ENCODE measurements at places on chromosomes 7 and 10. TPM values are rescaled to one million over a fixed set of nuclear protein-coding genes. Genes with fewer than 3 reads are reported as not detected.
A peak's percentile ranks its signal among the peaks of the same experiment; 100 is the strongest.

- DNase-seq, result peak; percentile 40
Observed at GRCh38 chr10:48604991-48605508, at the start of gene ARHGAP22. TSS of gene ARHGAP22 (minus strand) at chr10:48605073. CDS start at chr10:48604796, 277 bp downstream.

DNA sequence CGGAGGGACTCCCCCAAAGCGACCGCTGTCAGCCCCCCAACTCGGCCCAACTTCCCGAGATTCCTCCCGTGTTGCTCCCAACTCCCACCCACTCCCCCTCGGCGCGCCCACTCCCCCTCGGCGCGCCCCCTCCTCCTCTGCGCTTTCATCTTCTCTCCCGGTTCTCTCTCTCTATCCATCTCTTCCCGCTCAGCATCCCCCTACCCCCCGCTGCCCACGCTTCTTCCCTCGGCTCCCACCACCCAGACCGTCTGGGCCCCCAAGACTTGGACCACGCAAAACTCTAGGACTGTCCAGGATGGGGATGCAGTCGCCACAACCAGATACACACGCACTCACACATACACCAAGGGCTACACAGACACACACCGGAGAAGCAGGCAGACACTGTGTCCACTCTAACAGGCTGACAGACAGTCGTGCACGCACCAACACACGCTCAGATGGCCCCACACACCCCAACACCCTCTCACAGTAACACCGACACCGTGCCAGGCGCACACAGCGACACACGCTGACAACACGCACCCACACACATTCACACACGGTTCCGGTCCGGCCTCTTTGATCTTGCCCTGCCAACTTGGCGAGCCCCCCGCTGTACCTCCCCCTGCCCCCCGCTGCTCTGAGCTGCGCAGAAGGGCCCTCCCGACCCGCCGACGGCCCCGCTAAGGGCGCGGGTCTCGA is 1.1 kb downstream of the GRID1 start:
- no peak for DNase-seq

GRCh38 chr10:25978771-25979170 is 44.7 kb downstream of the MYO3A start:
- no peak for DNase-seq

DNA sequence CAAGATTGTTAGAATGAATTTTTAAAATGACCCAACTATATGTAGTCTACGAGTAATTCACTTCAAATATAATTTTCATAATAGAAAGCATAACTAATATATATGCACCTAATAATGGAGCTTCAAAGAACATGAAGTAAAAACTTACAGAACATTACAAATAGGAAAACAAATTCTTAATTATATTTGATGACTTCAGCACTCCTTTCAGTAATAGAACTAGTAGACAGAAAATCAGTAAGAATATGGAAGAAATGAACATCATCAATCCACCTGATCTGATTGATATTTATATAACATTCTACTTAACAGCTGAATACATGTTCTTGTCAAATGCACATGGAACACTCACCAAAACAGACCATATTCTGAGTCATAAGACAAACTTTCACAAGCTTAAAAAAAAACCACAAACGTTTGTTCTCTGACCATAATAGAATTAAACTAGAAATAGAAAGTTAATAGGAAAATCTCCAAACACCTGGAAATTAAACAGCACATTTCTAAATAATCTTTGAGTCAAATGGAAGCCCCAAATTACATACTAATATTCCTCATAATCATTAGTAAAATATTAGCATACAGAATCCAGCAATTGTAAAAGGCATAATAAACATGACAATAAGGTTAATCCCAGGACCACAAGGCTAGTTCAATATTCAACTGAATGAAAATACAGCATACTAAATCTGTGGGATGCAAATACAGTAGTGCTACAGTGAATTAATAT is 48.0 kb downstream of the BRAF start:
- DNase-seq, result no peak

DNA sequence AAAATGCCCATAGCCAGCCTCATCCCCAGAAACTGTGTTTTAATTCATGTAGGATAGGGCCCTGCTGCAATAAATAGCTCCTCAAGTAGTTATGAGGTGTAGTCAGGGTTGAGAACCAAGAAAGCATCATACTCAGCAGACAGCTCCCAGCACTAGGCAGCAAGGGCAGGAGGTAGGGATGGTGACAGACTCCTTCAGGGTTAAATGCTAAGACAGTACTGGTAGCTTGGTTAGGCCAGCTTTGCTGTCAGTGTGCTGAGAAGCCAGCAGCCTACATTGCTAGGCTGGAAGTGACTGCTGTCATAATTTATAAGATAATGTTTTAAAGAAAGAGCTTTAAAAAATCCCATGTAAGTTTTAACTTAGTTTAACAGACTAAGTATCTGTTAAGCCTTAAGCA is 113.9 kb upstream of the IMMP2L start:
- no peak for DNase-seq

GRCh38 chr10:70169649-70170364 is 507 bp downstream of the SAR1A start:
- peak; percentile 30 for DNase-seq

- DNase-seq, result peak; percentile 34
Observed at GRCh38 chr10:126262233-126262838, 125.9 kb downstream of the ADAM12 start.

- DNase-seq, result no peak
Observed at GRCh38 chr10:88392222-88392621, 190.9 kb downstream of the RNLS start.

- no peak for DNase-seq
Observed at GRCh38 chr10:125549653-125550052, 133.3 kb downstream of the TEX36 start.

- DNase-seq, result peak; percentile 34
Observed at GRCh38 chr7:45700556-45700955, 126.4 kb downstream of the ADCY1 start.

- DNase-seq, result no peak
Observed at GRCh38 chr7:88539518-88539917, 220.0 kb upstream of the ZNF804B start.

DNA sequence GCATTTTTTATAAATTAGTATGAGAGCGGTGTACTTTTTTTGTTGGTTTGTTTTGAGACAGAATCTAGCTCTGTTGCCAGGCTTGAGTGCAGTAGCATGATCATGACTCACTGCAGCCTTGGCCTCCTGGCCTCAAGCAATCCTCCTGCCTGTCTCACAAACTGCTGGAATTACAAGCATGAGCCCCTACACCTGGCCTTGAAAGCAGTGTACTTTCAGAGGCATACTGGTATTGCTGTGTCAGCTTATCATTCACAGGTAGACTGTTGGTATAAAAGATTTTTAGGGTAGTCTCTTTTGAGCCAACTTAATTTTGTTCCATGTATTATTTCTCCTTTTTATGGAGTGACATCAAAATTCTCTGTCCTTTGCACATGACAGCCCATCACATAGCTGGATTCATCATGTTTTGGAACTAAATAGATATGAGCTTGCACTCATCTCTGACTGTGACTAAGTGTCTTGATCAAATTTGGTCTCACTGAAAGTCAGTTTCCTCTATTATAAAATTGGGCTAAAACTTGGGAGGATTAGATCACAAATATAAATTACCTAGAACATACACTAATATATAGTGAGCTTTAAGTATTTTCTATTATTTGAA is 12.4 kb downstream of the GNAT3 start:
- DNase-seq, result no peak

CLDN3 gene
- not detected for total RNA-seq

RADIL gene
- total RNA-seq, result 31.0 TPM

PIK3AP1 gene
- 14.9 TPM for total RNA-seq

OR13A1 gene
- not detected for total RNA-seq

All from tibial nerve (tissue), 4 donors.